Stomach (tissue), 19 donors: ENCODE measurements at places on chromosomes 16 and 17. TPM values are rescaled to one million over a fixed set of nuclear protein-coding genes. Genes with fewer than 3 reads are reported as not detected.
A peak's percentile ranks its signal among the peaks of the same experiment; 100 is the strongest.

The C16orf96 gene
- 0.37 TPM for total RNA-seq

The WSCD1 gene
- 0.72 TPM for total RNA-seq

The GLIS2 gene
- total RNA-seq, result 3.3 TPM

The MYH13 gene
- total RNA-seq, result 2.6 TPM

The CNGB1 gene
- 0.73 TPM for total RNA-seq

DNA sequence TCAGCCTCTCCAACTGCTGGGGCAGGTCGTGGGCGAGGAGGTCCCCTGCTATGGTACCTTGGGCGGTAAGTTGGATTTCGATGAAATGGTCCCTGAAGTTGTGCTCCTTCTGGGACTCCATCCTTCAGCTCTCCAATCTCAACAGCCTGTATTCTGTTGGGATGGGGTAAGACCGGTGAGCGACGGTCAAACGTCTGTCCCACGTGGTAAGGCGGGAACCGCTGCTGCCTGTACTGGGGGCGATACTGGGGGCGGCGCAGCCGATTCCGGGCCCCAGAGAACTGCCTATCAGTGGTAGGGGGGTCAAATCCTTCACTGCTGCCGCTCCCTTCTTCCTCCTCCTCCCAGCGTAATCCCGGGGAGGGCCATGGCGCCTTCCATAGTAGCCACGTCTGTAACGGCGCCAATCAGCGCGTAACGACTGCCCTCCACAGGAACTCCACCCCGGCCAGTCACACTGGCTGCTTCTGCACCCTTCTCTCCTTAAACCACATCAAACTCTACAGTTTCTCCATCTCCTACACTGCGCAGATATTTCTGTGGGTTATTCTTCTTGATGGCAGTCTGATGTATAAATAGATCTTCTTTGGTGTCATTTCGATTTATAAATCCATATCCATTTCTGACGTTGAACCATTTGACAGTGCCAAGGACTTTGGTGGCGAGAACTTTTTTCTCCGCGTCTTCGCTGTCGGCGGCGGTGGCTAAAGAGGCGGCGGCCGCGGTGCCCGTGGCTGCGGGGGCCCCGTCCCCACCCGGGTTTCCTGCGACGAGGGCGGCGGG, 41.1 kb downstream of the AHSP start:
- peak; percentile 62 for DNase-seq

DNA sequence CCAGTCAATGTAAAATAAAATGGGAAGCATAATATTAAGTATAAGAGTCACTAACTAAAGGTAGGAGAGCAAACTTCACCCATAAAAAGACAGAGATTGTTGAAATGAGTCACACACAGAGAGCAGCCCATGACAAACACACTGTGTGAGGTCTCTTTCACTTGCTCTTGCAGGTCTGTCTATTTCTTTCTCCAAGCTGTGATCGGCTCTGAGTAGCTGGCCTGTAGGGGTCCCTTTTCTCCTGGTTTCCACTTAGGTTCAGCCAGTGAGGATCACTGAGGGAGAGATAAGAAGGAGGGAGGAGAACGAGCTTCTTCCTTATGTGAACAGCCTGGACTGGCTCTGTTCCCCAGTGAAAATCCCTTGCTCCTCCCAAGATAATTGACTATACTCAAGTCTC, 133.7 kb upstream of the HS3ST3A1 start:
- DNase-seq, result no peak

- DNase-seq, result no peak
Observed at GRCh38 chr16:89821438-89822187, 5.2 kb upstream of the FANCA start.

GRCh38 chr16:81003610-81004460, 2.9 kb downstream of the CMC2 start:
- DNase-seq, result no peak

DNA sequence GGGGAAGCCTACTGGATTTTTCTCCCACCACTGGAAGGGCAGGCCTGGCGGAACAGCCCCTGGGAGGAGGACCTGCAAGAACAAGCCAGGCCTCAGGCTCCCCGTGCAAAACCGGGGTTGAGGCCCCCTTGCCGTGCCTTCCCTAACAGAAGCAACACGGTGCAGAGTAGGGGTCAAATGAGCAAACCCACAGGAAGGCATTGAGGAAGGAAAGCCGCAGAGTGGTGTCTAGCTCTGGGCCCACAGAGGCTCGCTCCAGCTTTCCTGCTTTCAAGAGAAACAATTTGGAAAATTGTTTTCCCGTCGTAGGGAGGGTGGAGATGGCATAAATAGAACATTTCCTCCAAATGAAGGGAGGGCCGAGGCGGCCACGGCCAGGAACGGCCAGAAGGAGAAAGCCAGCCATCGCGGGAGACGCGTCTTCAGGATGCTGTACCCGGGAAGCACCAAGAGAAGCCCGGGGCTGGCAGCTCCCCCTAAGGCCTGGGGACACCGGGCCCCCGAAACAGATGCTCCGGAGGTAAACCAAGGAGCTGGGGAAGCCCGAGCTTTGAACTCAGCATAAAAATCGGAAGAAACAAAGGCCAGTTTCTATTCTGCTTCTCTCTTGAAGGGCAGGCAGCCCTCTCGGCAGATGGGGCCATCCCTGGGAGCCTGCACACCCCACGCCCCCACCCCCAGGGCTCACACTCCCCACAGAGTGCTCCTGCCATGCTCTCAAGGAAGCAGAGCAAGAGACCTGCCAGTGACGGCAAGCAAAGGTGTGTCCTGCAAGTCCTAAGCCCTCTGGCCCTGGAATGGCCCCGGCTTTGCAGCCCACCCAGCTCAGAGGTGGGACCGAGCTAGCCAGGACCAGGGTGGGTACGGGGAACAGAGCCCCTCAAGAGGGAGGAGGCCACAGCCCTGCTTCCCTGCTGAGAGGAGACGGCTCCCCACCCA, 92.0 kb downstream of the RBFOX3 start:
- no peak for DNase-seq

GRCh38 chr17:8576559-8577294, 53.8 kb downstream of the MYH10 start:
- DNase-seq, result no peak

GRCh38 chr17:66951605-66951953, 12.9 kb upstream of the CACNG4 start:
- DNase-seq, result no peak

DNA sequence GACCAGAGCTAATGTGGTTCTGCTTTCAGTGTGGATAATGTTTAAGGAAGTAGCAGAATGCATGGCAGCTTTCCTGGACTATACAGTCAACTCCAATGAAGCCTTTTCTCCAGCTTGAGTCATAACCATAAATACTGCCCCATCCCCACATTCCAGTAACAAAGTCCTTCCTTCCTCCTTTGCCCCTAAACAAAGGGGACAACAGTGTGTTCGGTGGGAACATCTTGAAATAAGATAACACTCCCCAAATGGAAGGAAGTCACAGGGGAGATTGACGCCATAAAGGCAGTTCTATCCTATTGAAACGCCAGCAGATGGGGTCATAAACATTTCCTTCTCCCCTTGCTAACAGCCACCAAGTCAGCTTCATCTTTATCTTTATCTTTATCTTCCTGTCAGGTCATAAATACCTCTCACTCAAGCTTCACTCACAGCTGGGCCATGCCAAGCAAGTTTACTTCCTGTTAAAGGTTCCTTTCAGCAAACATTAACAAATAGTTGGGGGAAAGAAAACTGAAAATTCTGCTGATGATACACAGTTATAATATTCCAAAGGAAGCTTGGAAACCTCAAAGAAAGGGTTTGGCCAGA, 136.7 kb downstream of the SNX11 start:
- peak; percentile 30 for DNase-seq

DNA sequence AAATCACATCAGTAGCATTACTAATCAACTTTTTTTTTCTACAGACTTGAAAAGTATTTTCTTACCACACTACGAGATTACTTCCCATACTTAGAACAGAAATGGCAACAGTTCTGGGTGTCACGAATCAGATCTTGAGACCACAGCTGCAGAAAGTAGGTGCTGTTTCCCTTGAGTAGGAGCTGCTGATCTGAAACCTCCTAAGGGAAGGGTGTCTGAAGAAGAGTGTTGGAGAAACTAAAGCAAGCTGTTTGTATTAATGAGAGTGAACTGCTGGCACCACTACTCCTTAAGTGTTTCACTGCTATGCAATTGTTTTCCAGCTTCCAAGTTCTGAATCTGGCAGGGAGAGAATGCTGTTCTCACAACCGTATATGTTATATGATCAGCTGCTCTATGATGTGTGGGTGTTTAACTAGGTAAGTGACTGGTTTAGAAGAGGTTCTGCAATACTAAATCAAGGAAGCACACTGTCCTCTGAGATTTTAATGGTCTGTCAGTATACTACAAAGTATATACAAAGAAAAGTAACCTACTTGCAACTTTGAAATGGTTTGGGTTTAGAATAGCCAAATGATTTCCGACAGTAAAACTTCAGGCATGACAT, 3.3 kb downstream of the ZNF652 start:
- peak; percentile 31 for DNase-seq

DNA sequence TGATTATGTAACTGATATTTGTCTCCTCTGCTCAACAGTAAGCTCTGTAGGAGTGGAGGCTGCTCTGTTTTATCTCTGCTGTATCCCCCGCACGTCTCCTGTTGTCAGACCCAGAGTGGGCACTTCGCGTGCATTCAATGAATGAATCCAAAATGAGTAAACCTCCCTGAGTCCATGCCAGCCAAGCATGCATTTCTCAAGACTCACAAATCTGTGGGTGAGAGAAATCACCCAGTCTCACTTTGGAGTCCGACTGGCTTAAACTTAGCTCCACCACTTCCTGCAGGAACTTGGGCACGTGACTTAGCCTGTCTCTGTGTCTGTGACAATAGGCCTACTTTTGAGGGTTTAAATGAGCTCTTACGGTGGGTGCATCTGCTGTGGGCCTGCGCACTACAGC, 3.7 kb downstream of the PNPO start:
- DNase-seq, result no peak
